ENCODE measurements at places on chromosomes 11 and 22.

DNA sequence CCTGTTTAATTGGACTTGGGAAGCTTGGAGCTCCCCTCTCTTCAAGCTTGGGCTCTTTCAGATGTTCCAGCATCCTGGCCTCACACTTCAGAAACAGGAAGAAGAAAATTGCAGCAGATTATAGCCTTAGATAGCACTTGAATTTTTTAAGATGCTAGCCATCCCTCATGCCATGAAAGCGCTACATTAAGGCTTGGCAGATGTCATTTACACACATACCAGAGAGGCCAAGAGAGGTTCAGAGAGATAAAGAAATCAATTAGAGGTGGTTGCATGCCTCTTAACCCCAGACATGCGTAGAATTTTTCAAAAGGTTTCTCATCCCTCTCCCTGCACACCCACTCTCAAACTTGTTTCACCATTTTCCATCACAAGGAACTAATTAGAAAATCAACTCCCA, 31.9 kb upstream of the DBX1 start:
- no peak for DNase-seq

DNA sequence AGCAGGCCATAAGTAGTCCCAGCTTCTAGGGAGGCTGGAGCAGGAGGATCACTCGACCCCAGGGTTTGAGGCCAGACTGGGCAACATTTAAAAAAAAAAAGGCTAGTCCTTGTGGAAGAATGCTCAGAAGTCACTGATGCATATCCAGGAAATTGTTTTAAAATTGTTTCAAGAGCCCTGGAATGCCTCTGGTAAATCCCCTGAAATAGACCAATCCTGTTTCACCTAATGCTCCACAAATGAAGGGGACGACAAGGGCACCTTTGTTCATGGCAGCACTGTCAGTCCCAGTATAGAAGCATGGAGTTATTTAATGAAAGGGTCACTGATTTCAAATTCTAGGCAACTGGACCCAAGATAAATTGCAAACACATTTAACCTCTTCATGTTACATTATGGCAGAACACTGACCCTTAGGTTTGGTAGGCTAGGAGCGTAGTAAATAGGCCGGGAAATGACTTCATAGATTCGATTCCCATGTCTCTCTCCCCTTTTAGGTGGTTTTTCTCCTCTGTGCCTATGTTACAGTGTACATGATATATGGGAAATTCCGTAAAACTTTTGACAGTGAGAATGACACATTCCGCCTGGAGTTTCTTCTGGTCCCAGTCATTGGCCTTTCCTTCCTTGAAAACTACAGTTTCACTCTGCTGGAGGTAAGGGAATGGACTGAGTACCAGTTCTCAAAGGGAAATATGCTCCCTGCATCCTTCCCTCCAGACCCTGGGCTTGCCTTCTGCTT, 11.4 kb downstream of the KDELR3 start:
- no peak for DNase-seq

GRCh38 chr11:119254239-119254638, 48.1 kb downstream of the CBL start:
- no peak for DNase-seq

- DNase-seq = peak; percentile 32
Measured at GRCh38 chr11:11569936-11570491, 51.8 kb downstream of the GALNT18 start.

- no peak for DNase-seq
Measured at GRCh38 chr22:50678218-50678650, 5.6 kb downstream of the SHANK3 start.

- no peak for DNase-seq
Measured at GRCh38 chr11:67613960-67614715, 7.4 kb downstream of the NDUFV1 start.

- no peak for DNase-seq
Measured at GRCh38 chr11:92826136-92826535, 143.3 kb upstream of the MTNR1B start.

DNA sequence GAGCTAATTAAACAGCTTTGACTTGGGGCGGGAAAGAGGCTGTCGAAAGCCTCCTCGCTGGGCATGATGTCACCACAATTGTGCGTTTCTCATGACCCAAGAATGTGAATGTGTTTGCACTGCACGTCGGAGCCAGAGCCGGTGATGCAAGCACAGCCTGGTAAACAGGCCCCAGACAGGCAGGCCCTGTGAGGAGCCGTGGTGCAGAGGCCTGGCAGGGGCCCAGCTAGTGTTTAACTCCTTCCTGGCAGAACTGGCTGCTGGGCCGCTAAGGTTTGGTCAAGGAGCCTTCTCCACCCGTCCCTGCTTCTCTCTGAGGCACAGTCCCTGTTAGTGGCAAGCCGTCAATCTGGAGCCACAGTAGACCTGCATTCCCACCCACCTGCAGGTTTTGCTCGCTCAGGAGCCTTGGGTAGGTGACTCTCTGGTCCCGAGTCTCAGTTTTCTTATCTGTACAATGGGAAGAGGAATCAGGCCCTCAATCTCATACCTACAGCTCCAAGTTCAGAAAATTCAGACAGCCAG, 25.4 kb upstream of the SMTN start:
- DNase-seq = peak; percentile 95

- DNase-seq = no peak
Measured at GRCh38 chr11:69156235-69156639, 502 bp downstream of the SMIM38 start.

- no peak for DNase-seq
Measured at GRCh38 chr22:31621507-31622124, 40.4 kb downstream of the PISD start.

DNA sequence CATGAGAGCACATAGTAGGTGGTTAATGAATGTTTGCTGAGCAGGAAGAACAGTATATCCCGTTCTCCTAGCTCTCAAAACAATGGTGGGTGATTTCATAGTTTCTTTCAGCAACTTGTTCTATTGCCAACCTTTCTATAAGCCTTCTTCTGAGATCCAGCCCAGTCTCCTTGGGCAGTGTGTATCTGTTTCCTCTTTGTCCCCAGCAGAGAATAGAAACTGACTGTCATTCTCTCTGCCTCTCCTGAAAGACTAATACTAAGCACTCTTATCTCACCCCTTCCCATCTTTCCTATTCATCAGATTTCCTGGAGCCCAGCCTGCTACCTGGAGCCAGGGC, 272.9 kb downstream of the ST3GAL4 start:
- no peak for DNase-seq

Measured in skin of body (tissue), 3 donors.